Right ventricle myocardium superior (tissue), 1 donor: ENCODE measurements at places on chromosomes 5 and 9. TPM values are rescaled to one million over a fixed set of nuclear protein-coding genes. Genes with fewer than 3 reads are reported as not detected.

The GPR151 gene
- not detected for total RNA-seq

GRCh38 chr9:136577941-136578625 is 32.2 kb upstream of the NOTCH1 start:
- no peak for DNase-seq

- no peak for DNase-seq
Measured at GRCh38 chr9:96195541-96195940, 106.4 kb downstream of the HSD17B3 start.

GRCh38 chr5:132754947-132755346 is 7.7 kb downstream of the CCNI2 start:
- no peak for DNase-seq

- DNase-seq, result no peak
Measured at GRCh38 chr5:181008136-181008535, 19.5 kb downstream of the BTNL3 start.

- no peak for DNase-seq
Measured at GRCh38 chr5:83321483-83322055, 150.0 kb upstream of the VCAN start.

GRCh38 chr9:91558395-91558794 is 134.8 kb upstream of the NFIL3 start:
- DNase-seq, result no peak

The NUP188 gene
- total RNA-seq, result 21.0 TPM

- peak; percentile 55 for DNase-seq
Measured at GRCh38 chr5:150514708-150515211, 6.8 kb downstream of the NDST1 start.

DNA sequence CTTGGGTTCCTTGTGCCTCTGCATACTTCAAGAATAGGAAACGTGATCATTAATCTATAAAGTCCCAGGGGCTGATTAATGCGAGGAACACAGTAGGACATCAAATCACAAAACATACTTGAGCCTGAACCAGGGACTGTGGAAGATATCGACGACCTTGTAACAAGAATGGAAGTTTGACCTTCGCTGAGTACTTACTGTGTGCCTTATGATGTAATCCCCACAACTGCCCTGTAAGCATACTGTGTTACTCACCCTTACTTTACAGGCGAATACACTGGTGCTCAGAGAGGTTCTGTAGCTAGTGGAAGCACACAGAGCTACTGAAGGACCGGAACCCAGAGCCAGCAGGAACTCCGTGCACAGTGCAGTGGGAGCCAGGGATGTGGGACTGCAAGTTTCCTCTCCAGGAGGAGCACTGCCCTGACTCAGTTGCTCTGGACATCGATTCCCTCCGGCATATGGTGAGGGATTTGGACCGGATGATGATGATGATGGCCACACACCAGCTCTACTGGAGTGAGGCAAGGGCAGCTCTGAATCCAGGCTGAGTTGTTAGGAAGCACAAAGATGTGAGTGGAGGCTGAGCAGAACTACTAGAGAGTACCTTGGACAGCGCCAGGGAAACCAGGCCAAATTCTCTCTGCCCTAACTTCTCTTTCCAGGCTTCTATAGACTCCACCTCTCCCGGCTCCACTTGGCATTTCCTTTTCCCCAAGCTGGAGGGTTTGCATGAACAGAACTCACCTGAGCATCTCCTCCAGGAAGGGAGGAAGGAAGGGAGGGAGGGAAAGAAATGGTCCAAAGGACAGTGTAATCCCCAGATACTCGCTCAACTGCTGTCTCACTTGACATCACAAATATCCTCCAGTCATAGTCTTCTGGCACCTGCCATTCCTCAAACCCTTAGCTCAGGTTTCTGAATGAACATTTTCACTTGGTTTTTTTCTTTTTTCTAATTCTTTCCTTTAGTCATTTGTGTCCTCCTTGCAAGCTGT is 1.5 kb upstream of the GABBR2 start:
- no peak for DNase-seq

DNA sequence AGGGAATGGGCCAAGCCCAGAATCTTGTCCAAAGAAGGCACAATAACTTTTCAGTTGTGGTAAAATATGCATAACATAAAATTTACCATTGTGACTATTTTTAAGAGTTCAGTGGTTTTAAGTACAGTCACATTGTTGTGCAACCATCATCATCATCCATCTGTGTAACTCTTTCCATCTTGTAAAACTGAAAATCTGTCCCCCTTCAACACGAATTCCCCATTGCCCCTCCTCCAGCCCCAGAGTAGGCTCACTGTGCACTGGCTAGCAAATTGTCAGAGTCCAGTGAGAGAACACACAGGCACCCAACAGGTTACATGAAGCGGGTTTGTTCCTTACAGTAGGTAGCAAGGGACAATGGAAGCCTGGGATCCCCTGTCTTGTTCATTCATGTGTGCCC is 13.7 kb downstream of the BARX1 start:
- DNase-seq, result no peak

The DDX4 gene
- total RNA-seq, result not detected

The ESM1 gene
- not detected for total RNA-seq

- no peak for DNase-seq
Measured at GRCh38 chr9:81002242-81002641, 687.1 kb downstream of the TLE1 start.
